ENCODE measurements at places on chromosomes 1 and 21.

DNA sequence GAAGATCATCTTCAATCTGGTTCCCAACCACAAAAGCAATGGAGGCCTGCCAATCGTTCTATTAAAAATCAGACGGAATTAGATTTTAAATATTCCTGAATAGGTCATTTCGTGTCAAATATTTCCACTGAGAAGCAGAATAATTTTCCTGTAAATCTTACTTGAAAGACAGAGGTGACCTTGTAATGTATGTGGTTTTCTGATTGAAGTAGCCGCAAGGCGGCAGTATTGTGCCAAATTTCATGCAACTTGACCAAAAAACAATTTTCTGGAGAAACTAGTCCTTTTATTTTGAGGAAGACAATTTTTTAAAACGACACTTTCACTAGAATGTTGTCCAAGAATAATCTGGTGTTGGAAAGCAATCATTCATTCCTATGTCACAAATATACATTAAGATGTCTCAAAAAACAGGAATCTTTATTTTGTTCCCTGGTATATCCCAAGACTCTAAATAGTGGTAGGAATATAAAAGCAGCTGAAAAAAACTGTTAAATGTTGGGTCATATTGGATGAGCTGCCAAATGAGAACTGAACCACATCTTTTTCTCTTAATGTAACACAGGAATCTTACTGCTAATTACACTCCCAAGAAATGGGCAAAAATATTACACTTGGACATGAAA is 33.6 kb downstream of the SPAG17 start:
- peak; percentile 54 for DNase-seq

DNA sequence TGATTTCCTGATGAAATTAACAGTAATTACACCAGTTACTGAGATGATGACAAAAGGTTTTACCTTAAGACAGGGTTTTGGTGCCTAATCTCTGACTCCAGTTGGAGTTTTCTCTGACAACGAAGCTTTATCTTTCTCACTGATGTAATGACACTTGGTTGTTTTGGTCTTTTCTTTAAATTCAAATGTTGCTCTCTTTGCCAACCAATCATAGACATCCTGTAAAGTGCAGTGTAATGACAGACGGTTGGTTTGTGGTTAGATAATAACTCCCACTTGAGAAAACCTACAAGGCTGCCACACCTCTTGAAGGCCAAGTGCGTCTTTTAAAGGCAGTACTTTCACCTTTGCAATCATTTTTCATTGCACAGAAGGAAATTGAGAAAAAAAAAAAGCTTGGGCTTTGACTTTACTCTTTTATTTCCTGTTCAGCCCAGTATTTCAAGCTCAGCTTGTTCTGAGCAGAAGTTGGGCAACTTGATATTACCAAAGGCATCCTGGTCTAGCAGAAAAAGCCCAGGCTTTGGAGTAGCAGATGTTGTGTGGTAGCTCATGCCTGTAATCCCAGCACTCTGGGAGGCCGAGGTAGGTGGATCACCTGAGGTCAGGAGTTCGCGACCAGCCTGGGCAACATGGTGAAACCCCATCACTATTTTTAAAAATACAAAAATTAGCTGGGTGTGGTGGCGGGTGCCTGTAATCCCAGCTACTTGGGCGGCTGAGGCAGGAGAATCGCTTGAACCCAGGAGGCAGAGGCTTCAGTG is 14.9 kb downstream of the PDIK1L start:
- no peak for DNase-seq

GRCh38 chr1:187306710-187307415 is 478.1 kb downstream of the PLA2G4A start:
- no peak for DNase-seq

GRCh38 chr1:155983191-155984024 is 5.1 kb upstream of the ARHGEF2 start:
- peak; percentile 88 for DNase-seq

DNA sequence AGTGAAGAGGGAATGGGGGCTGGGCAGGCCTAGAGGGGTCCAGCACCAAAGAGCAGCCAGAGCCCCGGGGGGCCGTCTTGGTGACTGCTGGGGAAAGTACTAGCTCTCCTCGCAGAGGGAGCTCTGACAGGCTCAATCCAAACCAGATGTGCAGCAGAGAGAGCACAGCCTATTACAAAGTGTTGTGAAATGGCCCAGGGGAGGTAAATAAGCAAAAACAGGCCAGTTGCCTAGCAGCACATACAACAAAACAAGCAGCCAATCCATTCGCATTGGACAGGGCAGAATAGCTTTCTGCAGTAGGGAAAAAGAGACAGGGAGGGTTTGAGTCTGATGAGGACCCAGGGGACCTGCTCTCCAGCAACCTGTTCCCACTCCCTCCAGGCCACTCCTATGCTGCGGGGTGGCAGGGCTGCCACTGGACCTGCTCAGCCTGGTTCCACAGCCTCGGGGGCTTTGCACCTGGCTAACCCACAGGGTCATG is 239.6 kb upstream of the FGGY start:
- peak; percentile 96 for DNase-seq

- DNase-seq = no peak
Observed at GRCh38 chr21:18608226-18608625, 204.6 kb upstream of the TMPRSS15 start.

DNA sequence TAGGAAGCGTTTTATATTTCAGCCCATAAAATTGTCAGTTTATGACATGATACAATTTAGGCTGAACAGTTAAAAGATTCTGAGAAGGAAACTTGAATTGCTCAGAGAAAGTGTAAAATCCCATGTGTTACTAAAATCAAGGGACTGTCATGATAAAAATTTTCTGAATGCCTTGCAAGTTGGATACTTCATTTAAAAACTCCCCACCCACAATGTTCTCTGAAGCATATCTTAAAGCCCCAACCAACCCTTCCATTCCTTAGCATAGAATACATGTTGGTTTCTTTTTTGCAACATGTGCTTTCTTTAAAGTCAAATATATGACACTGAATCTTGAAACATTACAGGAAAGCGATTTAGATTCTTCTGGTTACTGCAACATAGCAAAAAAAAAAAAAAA is 97.4 kb downstream of the MRPL39 start:
- no peak for DNase-seq

DNA sequence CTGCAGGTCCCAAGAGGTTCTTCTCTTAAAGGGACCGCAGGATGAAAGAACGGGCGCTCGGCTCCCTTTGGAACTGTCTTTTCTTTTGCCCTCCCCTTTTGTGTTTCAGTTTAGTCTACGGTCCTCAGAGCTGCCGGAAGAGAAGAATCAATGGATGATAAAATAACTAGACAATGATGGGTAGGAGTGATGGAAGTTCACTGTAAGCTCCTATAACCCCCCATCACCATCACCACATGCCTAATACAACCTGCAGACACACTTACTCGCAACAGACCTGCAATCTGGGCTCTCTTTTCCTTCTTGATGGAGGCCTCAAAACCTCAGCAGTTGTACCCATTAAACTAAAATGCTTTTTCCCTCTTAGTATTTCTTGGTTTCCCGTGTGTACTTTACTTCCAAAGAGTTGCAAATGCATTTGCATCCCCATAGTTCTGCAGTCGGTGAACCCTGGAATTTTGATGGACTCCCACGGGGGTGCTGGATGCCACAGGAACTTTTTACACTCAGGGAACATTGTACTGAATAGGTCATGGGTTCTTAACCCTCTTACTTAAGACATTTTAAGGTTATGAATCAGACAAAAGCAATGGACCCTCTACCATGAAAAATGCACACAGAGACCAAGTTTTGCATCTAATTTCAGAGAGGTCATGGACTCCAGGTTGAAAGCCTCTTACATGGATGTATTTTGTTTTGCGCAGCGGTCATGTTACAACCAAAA is 633 bp upstream of the RFX5 start:
- no peak for DNase-seq

DNA sequence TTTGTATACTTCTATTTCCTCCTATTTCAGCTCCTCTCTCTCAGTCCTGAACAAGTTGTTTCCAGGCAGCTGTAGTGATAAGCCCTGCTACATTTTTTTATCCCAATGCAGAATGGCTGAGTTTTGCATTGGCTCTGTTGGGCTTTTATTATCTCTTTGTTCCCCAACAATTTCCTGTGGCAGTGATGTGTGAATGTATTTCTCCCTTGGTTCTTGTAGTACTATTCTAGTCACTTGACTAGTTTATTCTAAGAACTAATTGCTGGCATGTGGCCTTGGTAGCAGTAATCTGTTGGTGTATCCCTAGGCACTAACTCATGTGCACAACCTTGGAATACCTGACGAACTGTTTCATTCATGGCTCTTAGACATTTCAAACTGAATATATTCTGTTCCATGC is 60.7 kb downstream of the NFASC start:
- no peak for DNase-seq

GRCh38 chr1:12454406-12455391 is 163.3 kb downstream of the DHRS3 start:
- peak; percentile 38 for DNase-seq

DNA sequence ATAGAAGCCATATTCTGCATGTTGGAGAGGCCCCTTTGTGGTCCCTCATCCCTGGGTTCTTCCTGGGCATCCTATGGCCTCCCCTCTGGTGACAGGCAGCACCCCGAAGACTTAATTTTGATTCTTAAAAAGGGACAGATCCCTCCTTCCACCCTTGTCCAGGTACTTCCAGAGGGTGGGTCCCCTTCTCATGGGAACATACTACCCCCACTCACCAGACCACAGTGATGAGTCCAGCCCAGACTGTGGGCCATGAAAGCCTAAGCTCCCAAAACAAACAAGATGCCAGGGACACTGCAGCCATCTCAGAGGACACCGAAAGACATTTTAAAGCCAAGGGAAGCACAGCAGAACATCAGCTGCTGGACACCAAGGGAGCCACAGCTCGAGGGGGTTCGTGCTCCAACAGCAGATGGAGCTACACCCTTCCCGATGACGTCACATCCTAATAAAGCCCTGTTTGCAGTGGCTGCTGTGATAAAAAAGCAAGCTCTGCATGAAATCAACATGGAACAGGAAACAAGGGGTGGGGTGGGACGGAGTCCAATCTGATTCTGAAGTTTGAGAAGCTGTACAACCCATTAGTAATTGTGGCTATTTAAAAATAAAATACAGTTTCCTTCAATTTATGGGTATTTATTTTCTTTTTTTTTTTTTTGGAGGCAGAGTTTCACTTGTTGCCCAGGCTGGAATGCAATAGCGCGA is 32.4 kb downstream of the GNB1 start:
- peak; percentile 93 for DNase-seq

- DNase-seq = peak; percentile 77
Observed at GRCh38 chr1:110188035-110188618, 22.0 kb upstream of the KCNC4 start.

- DNase-seq = no peak
Observed at GRCh38 chr1:39835110-39835509, 46.4 kb upstream of the BMP8B start.

DNA sequence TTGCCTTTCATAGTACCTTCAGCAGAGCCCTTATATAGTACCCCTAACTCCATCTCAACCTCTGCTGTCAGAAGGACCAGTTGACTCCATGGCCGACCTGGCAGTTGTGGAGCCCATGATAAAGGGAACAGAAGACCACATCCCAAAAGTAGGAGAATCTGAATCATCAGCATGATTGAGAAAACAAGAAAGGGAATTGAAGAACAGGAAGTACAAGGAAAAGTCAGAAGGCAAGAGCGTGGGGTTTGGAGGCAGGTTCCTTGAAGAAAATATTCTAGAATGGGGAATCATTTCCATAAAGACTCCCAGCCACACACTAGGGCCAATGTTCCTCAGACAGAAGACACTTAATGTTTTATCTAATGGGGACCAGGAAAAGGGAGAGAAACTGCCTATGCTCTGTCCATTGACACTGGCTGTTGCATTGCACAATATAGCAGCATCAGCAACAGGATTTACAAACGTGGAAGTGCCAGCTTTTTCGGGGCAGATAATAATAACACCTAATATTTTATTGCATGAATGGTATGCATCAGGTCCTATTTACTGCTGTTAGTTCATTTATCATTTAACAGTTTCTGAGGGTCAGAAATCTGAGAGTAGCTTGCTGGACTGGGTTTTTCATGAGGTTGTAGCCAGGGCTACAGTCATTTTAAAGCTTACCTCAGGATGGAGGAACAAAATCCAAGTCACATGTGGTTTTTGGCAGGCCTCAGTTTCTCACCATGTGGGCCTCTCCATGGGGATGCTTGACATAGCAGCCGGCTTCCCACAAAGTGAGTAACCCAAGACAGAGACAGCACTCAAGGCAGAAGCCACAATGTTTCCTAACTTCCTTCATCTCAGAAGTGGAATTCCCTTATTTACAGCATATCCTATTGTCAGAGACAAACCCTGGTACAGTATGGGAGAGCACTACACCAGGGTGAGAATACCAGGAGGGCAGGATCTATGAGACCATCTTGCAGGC is 483.4 kb downstream of the PLPP3 start:
- DNase-seq = peak; percentile 53

GRCh38 chr1:230465691-230466090 is 39.6 kb upstream of the PGBD5 start:
- DNase-seq = no peak

- DNase-seq = no peak
Observed at GRCh38 chr21:31265366-31266013, 78.6 kb downstream of the TIAM1 start.

GRCh38 chr1:211742272-211742671 is 66.9 kb upstream of the NEK2 start:
- DNase-seq = no peak

All from HFFc6 (cell line).